Breast epithelium (tissue), 4 donors: ENCODE measurements at places on chromosomes 11 and 22. TPM values are rescaled to one million over a fixed set of nuclear protein-coding genes. Genes with fewer than 3 reads are reported as not detected.

GRCh38 chr22:11605468-11605981 is 3922.5 kb upstream of the OR11H1 start:
- DNase-seq, result no peak
- no peaks in the 10 kb centered on the region for H3K27me3 ChIP-seq
- H3K4me1 ChIP-seq, result no peaks in the 10 kb centered on the region
- H3K36me3 ChIP-seq, result no peaks in the 10 kb centered on the region
- H3K4me3 ChIP-seq, result no peak overlapping the region
- H3K27ac ChIP-seq, result no peak overlapping the region

DNA sequence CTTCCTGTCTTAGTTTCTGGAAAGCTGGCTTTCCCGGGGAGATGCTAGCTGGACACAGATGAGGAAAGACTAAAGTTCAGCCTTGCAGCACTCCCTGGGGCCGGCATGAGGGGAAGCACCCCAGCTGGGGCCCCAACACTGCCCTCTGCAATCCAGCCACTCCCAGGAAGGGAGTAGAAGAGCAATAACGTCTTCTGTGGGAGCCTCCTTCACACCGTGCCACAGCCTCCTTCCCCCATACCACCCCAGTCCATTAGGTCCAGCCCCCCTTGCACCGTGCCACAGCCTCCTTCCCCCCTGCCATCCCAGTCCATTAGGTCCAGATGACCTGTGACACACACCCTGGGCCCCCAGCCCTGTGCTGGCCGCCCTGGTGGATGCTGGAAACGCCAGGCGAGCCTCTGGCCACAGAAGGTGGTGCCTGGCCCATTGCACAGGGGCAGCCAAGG is 44.1 kb upstream of the PRDM11 start:
- DNase-seq, result peak; percentile 7
- no peaks in the 10 kb centered on the region for H3K36me3 ChIP-seq
- H3K27ac ChIP-seq, result no peak overlapping the region
- no peak overlapping the region for H3K4me3 ChIP-seq
- H3K27me3 ChIP-seq, result no peaks in the 10 kb centered on the region
- no peaks in the 10 kb centered on the region for H3K4me1 ChIP-seq

DNA sequence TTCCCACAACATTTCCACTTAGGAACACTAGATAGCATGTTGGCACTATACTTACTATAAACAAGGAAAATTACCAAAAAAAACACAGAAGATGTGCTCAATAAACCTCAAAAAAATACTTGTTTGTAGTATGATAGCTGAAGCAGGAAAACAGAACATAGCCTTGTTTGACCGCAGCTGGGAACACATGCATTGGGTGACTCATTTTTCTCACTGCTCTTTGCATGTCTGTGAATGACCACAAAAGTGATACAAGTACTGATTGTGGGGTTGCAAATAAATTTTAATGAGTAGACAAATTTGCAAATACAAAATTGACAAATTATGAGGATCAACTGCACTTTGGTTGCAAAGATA is 22.8 kb upstream of the GUCY1A2 start:
- DNase-seq, result no peak
- H3K27ac ChIP-seq, result no peak overlapping the region
- no peaks in the 10 kb centered on the region for H3K27me3 ChIP-seq
- no peaks in the 10 kb centered on the region for H3K36me3 ChIP-seq

GRCh38 chr11:84886344-84886743 is 740.8 kb downstream of the DLG2 start:
- no peaks in the 10 kb centered on the region for H3K36me3 ChIP-seq
- H3K27me3 ChIP-seq, result no peaks in the 10 kb centered on the region
- no peak overlapping the region for H3K27ac ChIP-seq
- DNase-seq, result no peak
- no peak overlapping the region for H3K4me3 ChIP-seq
- H3K4me1 ChIP-seq, result no peaks in the 10 kb centered on the region

DNA sequence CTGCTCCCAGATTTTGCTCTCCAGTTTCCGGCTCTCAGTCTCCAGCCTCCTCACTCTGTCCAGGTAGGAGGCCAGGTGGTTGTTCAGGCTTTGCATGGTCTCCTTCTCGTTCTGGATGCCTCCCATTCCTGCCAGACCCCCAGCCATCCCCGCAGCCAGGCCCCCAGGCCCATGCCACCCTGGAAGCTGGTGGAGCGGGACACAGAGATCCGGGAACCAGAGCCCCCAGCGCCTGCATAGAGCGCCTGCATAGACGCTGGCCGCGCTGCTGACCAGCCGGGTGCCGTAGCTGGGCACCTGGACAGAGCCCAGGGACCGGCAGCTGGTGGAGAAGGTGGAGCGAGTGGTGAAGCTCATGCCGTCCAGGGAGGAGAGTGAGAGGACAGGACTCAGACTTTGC is 82.7 kb upstream of the LDLRAD3 start:
- no peak overlapping the region for H3K4me3 ChIP-seq
- H3K27ac ChIP-seq, result no peak overlapping the region
- no peaks in the 10 kb centered on the region for H3K36me3 ChIP-seq
- no peaks in the 10 kb centered on the region for H3K27me3 ChIP-seq
- H3K4me1 ChIP-seq, result no peaks in the 10 kb centered on the region

DNA sequence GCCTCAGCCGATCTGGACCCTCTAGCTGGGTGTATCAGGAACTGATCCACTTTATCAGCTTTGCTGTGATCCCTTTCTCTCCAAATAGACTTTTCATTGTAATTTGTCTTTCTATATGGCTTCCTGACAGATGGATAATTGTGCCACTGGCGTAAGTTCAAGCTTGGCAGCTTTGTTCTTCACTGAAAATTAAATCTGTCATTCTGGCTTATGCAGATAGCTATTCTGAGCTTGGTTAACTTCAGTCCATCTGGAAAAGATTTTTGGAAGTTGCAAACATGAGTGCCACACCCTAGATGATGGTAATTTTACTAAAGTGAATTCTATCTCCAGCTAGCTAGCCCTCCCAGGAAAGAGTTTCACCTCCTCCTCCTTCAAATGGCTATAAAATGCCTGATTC is 8.1 kb downstream of the OR5A2 start:
- no peak overlapping the region for H3K4me3 ChIP-seq
- no peaks in the 10 kb centered on the region for H3K36me3 ChIP-seq
- DNase-seq, result no peak
- H3K27me3 ChIP-seq, result no peaks in the 10 kb centered on the region

DNA sequence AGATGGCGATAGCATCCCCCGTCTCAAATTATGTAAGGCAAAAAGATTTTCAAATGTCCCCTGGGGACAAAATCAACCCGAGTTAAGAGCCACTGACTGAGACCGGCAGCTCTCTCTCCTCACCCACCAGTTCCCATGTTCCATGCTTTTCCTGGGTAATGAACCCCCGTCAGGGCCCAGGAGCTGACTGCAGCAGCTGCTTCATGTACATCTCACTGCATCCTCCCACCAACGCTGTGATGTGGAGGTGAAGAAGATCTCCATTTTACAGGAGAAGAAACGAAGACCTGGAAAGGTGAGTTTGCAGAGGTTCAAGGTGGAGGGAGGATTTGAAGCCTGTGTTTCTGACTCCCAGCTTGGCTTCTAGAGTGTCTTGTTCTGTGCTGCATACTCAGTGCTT is 481.1 kb downstream of the MIAT start:
- H3K4me1 ChIP-seq, result no peaks in the 10 kb centered on the region
- peaks cover 6% of the 10 kb centered on the region for H3K27me3 ChIP-seq
- H3K27ac ChIP-seq, result no peak overlapping the region
- no peak overlapping the region for H3K4me3 ChIP-seq

The SOX10 gene
- total RNA-seq, result 0.16 TPM
